AG08396 (cell line): ENCODE measurements at places on chromosomes 1 and 21.

DNA sequence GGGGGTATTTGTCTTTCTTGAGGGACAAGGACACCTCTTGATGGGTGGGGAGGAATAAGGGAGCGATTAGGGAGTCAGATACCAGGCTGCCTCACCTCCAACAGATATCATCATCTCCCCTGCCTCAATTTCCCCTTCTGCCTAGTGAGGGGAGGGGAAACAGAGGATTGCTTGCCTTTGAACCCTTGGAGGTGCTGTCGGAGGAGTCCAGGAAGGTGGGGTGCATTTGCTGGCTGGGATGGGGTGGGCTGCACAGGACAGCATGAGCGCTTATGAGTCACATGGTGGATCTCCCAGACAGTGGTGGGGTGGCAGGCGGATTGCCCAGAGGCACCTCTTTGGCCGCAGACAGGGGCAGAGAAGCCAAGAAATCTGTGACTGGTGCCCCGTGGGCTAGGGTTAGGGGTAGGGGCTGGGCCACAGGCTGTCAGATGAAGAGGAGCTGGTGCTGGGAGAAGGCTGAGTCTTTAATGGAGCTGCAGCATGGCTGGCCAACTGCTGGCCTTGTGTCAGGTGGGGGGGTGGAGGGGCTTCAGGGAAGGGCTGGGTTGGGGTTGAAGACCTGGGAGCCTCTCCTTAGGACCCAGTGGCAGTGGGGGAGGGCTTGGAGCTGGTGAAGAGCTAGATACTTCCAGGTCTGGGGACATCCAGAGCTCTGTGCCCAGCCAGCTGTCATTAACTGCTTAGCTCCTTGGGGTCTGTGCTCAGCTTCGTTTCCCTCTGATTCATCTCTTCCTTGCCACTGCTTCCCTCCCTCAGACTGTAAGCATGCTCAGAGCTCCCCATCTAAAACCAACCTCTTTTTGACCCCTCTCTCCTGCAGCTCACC is 7.0 kb upstream of the ADORA1 start:
- no peak for DNase-seq

DNA sequence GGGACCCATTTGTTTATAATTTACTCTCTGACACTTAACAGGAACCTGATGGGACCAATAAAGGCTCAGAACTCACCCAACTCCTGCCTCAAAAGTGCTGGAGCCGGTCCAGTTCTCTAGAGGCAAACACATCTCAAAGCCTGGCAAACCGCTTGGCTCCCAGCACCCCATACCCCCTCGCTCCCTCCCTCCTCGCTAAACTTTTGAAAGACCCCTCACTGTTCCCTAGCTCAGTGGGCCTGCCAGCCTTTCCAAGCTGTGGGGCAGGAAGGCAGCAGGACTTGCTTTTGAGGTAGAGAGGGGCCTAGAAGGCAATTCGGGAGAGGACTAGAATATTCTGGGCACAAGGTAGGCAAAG is 40.2 kb downstream of the PAX7 start:
- DNase-seq: no peak

- peak; percentile 36 for DNase-seq
These were observed 50.2 kb downstream of the KCNN3 start for GRCh38 chr1:154819628-154820590.

GRCh38 chr1:103516693-103517092 is 8.8 kb upstream of the RNPC3 start:
- no peak for DNase-seq

- no peak for DNase-seq
These were observed 749 bp downstream of the PCBP3 start for GRCh38 chr21:45644041-45644906.

DNA sequence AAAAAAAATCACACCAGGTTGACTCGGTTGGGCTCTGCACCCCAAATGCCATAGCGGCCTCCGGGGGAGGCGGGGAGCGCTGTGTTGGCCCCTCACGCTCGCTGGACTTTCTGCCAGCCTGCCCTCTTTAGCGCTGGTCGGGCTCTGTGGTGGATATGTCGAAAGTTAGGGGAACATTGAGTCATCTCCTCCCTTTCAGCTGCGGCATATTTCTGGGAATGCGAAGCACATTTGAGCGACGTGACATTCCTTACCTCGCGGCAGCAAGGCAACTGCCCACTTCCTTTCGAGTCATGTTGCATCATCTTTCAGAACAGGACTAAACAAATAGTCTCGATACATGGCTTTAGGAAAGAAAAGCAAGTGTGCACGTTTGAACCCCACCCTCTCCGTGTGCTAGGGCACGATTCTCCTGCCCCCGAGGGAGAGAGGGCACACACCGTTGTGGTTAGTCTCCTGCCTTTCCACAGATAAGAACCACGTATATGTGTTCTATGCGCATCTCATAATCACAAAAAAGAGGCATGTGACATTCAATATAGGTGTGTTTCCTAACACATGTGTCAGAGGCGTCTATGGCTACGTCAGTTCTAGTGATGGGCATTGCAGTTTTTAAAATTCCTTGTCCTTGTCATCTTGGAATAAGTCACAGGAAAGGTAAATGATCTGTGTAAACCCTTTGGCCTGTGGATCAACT is 105.9 kb upstream of the SLC45A1 start:
- peak; percentile 79 for DNase-seq

GRCh38 chr1:83509301-83509781 is 489.6 kb downstream of the TTLL7 start:
- DNase-seq: no peak

DNA sequence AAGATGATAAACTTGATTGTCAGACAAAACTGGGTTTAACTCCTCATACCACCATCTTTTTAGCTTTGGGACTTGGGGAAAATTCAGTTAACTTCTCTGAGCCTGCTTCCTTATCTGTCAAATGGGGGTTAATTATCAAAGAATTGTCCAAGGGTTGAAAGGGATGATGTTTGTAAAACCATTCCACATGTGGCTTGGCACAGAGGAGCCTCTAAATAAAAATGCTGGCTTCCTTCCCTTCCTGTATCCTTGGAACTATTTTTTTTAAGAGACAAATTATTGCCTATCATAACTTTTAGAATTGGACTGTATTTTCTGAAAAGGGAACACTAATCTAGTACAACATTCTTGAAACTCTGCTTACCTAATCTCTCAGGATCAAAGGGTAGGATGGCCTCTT is 143.4 kb upstream of the USP24 start:
- DNase-seq: no peak

- no peak for DNase-seq
These were observed 15.6 kb upstream of the MFN2 start for GRCh38 chr1:11964656-11965055.

DNA sequence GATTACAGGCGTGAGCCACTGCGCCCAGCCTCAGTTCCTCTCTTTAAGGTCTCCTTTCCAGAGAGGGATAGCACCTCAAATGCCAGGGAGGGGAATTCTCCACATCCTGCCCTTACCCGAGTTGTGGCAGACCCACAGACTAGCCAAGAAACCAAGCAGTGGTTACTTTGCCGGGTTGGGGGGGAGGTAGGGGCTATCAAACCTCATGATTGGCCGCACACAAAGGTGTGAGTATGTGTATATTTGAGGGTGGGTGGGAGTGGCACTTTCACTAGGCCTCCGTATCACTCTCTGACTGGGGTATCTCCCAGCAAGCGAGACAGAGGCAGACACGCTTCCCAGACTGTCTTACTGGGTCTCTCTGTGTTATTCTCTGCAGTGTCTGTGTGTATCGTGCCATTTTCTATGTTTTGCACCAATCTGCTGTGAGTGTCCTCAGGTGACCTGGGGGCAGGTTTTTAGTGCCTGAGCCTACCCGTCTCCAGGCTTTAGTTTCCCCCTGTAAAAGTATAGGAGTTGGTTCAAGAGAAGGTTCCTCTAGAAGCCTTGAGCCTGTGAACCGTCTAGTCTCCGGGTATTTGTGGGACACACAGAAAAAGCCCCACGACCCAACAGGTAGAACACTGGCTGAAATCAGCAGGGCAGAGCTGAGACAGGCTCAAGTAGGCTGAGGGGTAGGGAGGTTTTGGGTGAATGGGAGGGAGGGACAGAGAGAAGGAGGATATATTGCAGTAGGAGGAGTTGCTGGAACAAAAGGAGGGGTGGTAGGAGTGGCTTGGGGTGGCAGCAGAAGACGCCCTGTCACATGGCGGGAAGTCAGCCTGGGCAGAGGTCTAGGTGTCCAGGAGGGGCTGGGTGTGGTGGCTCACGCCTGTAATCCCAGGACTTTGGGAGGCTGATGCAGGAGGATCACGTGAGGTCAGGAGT is 10.3 kb downstream of the LMNA start:
- no peak for DNase-seq

DNA sequence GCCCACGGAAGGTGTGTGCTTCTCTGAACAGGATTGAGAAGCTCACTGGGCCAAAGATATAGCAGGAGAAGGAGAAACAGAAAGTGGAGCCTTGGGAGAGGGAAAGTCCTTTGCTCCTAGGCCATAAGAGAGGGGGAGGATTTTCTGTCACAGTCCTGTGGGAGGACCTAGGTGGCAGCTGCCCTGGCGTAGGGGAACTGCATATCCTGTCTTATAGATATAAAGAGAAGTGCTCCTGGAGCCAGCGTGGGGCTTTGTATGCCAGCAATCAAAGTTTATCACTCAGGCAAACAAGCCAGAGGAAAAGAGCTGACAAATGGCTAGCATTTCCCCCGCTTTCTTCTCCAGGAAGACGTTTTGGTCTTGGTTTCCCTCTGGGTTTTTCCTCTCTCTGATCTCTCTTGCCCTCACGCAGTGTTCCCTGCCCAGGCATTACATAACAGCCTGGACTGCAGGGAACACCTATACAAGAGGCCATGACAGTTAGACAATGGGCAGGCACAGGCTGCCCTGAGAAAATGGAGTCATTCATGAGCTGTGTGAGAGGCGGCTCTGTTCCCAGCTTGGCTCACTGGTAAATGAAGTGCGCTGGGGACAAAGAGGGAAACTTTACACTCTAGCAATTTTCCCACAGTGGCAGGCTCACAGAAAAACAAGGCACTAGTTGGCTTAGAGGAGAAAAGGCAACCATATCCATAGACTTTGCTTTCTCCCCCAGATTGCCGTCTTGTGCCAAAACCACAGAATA is 52.5 kb upstream of the ZNF648 start:
- no peak for DNase-seq

GRCh38 chr1:184867866-184868689 is 106.2 kb downstream of the NIBAN1 start:
- DNase-seq: no peak

GRCh38 chr1:154304664-154305337 is 16.1 kb upstream of the AQP10 start:
- DNase-seq: no peak
